ENCODE measurements at places on chromosomes 1 and 21.

GRCh38 chr21:42737951-42738590, 84.7 kb downstream of the PDE9A start:
- DNase-seq: no peak

GRCh38 chr1:161781995-161782394, 15.9 kb downstream of the ATF6 start:
- peak; percentile 29 for DNase-seq

GRCh38 chr1:65845535-65846060, 52.9 kb downstream of the PDE4B start:
- no peak for DNase-seq

DNA sequence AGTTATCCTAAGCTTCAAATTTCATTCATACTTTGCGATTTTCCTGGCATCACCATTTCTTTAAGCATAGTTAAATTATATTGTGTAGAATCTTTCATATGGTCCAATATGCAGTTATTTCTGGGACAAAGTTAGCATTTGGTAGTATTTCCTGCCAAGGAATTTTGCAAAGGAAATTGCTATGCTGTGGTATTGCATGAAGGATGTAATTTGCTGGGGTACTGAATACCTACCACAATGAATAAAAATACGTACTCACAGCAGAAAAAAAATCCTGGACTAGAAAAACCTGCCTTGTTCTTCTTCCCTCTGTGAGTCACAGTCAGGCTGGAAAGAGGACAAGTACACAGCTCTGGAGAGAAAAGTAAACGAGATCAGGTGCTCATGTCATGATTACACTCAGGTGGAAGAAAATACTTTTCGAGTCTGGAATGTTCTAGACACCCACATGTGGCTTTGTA, 241.2 kb downstream of the PTBP2 start:
- peak; percentile 87 for DNase-seq

- peak; percentile 91 for DNase-seq
Observed at GRCh38 chr1:238562341-238562740, 671.6 kb upstream of the ZP4 start.

- DNase-seq: no peak
Observed at GRCh38 chr1:237416924-237417655, 375.1 kb downstream of the RYR2 start.

DNA sequence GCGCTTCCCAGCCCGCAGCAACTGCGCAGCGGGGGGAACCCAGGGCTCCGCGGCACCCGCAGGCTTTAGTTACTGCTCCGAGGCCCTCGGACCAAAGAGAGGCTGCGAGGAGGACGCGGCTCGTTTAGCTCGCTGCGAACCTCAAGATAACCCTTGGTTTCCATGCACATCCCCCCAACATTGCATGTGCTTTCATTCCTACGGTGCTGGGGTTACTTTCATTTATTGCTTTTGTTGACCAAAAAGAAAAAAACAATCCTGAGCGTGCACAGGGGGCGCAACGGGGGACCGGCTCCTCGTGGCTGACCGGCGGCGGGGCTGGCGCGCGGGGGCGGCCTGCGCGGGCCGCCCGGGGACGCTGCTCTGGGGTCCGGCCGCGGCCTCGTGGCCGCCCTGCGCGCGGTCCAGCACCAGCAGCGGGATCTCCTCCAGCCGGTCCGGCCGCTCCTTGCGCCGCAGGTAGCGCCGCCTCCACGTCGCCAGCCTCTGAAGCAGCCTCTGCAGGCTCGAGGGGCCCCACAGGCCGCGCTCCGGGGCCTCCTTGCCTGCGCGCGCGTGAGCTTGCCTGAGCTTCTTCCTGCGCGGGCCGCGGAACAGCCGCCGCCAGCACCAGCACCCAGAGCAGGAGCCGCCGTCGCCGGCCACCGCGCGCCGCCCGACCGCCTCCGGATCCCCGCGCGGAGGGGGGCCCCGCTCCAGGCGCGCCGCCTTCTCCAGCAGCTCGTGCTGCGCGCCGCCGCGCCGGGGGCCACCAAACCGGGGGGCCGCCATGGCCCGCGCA, 77.4 kb downstream of the DESI2 start:
- DNase-seq: peak; percentile 51

GRCh38 chr1:87052400-87052799, 138.0 kb downstream of the HS2ST1 start:
- DNase-seq: no peak

GRCh38 chr1:63827411-63828321, 53.8 kb downstream of the ROR1 start:
- peak; percentile 82 for DNase-seq

DNA sequence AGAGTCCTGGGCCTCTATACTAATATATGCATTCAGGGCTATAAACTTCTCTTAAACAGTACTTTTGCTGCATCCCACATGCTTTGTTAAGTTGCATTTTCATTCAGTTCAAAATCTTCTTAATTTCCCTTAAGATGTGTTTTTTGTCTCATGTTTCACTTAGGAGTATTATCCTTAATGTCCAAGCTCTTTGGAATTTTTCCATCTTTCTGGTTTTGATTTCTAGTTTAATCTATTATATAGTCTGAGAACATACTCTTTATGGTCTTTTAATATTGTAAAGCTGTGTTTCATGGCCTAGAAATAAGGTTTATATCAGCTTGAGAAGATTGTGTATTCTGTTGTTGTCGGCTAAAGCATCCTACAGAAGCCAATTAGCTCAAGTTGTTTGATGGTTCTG, 1041.8 kb downstream of the PLA2G4A start:
- no peak for DNase-seq

- DNase-seq: peak; percentile 80
Observed at GRCh38 chr1:44294588-44295007, 60.5 kb downstream of the ERI3 start.

GRCh38 chr1:236117710-236118109, 24.6 kb upstream of the GPR137B start:
- DNase-seq: no peak

DNA sequence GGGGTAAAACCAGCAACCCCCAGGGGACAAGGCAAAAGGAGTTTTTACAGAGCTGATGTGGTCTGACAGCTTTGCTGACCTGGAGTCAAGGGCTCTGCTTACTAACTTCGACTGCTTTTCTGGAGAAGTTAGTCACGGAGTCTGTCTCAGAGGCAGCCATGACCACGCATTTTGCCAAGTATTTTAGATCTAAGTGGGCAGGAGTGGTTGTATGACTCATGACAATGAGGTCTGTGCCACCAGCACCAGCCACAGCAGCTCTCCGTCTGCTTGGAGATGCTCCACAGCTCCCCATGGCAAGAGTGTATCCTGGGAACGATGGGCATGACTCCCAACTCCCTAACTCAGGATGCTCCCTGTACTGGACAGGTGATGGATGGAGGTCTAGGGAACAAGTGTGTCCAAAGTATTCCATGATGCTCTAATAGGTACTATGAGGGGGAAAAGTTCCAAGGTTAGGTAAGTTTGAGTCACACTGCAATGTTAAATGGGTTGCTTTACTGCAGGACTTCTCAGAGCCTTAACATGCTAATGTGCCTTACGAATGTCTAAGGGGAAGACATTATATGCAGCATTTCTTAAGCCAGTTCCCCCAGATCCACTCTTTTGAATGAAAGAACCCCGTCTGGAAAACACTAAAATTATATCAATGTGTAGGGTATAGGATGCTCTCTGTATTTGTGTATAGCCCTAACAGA, 359.0 kb downstream of the HHAT start:
- DNase-seq: peak; percentile 65

DNA sequence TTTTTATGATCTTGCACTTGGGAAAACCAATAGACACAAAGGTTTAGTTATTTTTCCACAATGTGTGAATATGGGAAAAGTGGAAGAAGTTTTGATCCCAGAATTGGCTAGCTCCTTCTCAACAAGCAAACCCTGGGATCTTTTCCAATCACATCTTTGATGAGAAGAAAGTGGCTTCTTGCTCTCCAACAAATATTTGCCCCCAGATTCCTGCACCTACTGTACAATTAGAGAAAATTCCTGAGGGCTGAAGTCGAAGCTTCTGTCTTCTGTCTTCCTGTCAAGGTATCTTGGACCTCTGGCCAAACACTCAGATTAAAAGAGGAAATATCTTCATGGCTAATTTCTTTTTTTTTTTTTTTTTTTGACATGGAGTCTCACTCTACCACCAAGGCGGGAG, 113.1 kb upstream of the SLC45A1 start:
- peak; percentile 94 for DNase-seq

DNA sequence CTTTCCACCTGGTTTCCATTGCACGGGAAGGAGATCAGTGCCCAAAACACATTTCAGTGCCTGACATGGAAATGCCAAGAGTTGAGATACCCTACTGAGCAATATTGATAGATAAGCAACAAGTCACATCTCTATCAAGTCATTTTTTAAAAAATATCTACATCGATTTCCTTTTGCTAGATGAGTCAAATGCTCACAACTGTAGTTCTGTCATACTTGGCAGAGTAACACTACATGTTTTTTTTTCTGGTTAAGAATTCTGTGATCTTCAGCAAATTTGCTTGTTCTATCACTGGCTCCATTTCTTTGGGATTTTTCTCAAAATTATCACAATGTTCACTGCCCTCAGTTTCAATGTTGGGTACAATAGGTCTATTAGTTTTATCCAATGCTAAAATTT, 145.4 kb downstream of the ZC3H11B start:
- peak; percentile 25 for DNase-seq

DNA sequence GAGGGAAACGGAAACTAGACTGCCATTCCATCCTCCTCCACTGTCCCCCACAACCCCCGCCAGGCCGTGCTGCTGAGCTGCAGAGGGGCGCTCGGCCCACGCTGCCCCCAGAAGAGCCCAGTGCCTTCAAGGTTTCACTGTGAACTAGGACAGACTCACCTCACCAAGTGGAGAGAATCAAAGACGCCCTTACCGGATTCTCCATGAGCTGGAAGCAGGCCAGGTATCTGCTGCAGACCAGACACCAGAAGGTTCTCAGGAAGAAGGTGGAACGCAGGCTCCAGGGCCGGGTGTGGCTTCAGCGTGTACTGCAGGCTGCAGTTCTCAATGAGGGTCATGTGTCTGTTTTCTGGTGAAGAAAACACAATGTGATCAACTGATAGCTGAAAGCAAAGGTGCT, 30.6 kb downstream of the NPHP4 start:
- no peak for DNase-seq

GRCh38 chr1:77659879-77660593, 22.4 kb downstream of the ZZZ3 start:
- no peak for DNase-seq

- DNase-seq: no peak
Observed at GRCh38 chr1:58890113-58890512, 106.3 kb upstream of the JUN start.

DNA sequence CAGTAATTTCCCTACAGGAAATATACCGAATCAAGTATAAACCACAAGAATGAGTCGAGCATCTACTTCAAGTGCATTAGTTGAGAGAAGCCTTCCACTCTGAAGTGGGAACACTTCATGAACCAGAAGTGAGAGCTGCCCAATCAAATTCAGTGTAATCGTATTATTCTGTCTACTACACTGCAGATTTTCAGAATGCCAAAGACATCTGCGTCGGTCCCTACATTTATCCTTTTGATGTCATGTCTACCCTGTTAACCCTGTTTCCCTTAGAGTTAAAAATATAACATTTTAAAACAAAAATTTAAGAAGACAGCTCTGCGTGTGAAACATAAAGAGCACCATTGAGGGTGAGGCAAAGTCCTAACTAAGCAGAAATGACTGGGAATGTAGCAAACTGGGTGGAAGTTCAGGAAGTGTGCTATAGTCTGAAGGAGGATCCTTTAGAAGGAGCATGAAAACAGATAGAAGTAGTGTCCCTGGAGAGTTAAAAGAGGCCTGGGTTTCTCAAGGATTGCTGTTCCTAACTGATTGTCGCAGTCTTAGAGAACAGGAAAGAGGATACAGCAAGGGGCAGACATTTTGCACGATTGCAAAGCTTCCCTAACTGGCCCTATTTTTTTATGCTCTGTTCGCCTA, 291.2 kb downstream of the PTPRC start:
- peak; percentile 75 for DNase-seq

DNA sequence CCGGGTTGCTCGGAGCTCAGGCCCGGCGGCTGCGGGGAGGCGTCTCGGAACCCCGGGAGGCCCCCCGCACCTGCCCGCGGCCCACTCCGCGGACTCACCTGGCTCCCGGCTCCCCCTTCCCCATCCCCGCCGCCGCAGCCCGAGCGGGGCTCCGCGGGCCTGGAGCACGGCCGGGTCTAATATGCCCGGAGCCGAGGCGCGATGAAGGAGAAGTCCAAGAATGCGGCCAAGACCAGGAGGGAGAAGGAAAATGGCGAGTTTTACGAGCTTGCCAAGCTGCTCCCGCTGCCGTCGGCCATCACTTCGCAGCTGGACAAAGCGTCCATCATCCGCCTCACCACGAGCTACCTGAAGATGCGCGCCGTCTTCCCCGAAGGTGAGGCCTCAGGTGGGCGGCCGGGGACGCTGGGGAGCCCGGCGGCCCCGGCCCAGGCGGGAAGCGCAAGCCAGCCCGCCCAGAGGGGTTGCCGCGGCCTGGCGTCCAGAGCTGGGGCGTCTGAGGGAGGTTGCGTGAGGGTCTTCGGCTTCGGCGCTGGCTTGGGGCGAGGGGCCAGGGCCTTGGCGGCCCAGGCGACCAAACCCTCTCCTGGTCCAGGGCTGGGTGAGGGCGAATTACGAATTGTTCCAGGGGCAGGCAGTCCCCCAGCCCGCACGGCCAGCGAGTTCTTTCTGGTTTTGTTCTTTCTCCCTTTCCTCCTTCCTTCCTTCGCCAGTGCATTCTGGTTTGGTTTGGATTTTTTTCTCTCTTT, 805 bp downstream of the SIM2 start:
- DNase-seq: no peak

DNA sequence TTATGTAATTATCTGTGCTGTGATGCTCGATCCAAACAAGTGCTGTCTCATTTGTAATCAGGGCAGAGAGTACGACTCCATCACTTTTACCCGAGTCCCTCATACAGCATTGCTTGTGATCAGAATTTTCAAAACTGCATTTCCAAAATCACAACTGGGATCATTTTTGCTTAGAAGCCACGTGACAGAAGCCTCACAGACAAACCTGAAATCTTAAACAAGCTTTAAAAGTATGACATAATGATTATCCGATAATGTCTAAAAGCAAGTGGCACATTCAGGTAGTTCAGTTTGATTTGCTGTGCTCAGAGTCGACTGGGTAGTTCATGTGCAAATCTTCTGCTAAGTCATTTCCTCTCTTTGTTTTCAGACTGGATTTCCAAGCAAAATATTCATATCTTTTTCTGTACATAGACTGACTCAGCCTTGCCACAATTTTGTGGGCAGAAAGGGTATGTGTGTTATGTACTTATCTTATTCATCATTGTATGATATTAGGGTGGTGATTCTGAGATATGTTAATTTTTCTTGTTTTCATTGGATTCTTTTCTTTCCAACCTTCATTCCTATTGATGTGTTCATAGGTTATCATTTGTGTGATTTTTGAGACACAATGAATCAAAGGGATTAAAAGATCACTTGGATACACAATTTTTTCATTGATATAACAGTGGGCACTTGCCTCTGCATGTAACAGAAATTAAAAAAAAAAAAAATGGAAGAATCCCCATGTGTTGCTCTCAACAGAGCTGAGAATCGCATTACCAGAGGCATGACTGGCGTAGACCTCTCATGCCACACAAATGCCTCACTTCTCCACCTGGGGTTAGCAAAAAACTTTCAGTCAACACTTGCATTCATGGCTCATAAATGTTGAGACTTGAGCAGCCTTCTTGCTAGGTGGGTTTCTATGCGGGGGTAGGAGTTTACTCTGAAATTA, 355.7 kb downstream of the LTN1 start:
- peak; percentile 96 for DNase-seq

Measured in astrocyte (in vitro differentiated cells and primary cell).